ENCODE measurements at places on chromosomes 7 and 10. TPM values are rescaled to one million over a fixed set of nuclear protein-coding genes. Genes with fewer than 3 reads are reported as not detected.

PLEKHS1 gene
- total RNA-seq = not detected

LRRN3 gene
- 7.4 TPM for total RNA-seq

TRIM73 gene
- 1.4 TPM for total RNA-seq

ZCCHC24 gene
- total RNA-seq = 47.5 TPM

OR2A12 gene
- total RNA-seq = not detected

SUN3 gene
- total RNA-seq = not detected

PTPN12 gene
- total RNA-seq = 52.2 TPM

PDK4 gene
- total RNA-seq = 325 TPM

CPVL gene
- 86.3 TPM for total RNA-seq

RBP3 gene
- total RNA-seq = not detected

PPP1R17 gene
- total RNA-seq = not detected

FZD8 gene
- 6.6 TPM for total RNA-seq

Measured in left ventricle myocardium inferior (tissue), 1 donor.